ENCODE measurements at places on chromosomes 2 and 18. TPM values are rescaled to one million over a fixed set of nuclear protein-coding genes. Genes with fewer than 3 reads are reported as not detected.
A peak's percentile ranks its signal among the peaks of the same experiment; 100 is the strongest.

PTPN18 gene
- 88.3 TPM for total RNA-seq

GRCh38 chr18:73136134-73136533 lies 268.3 kb upstream of the NETO1 start:
- DNase-seq, result no peak

DNA sequence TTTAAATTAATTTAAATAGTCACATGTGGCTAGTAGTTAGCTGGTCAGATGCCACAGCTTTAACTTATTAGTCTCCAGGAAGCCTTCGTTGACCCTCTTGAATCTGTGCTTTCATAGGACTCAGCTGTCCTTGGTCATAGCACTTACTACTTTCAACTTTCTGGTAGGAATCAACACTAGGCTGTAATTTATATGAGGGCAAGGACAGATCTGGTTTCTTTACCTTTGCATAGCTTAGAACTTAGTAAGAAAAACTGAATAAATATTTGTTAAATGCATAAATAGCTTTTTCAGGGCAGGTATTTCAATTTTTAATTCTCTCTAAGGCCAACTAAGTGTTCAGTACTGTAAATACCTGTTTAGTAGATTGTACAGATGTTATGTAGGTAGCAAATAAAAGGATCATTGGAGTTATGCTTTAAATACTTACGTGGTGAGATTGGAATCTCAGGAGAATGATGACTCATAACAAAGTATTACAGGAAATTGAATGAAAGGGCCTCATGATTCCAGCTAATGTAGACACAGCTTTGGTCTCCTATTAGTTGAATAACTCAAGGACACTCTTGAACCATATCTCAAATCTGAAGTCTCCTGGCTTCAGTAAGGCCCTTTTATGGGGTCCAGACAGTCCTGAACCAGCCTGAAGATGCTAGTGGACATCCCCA lies 2.6 kb downstream of the CLIP4 start:
- DNase-seq, result peak; percentile 60

CHRND gene
- not detected for total RNA-seq

GRCh38 chr2:88651646-88652045 lies 24.4 kb upstream of the EIF2AK3 start:
- no peak for DNase-seq

DNA sequence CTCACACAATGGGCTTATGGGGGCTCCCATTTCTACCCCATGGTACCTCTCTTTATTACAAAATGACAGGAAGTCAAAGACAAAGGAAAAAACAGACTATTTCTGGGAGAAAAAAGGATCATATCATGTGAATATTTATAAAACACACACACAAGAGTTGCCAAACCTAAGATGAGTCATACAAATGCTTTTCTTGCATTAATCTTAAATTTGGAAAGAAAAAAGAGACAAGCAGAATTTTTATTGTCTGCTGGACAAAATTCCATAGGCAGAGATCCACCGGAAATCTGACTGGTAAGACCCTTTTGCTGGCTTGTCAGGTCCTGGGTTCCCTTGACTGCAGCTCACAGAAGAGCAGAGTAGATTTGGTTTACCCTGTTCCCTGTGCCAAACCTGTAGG lies 1732.3 kb upstream of the PIK3C3 start:
- no peak for DNase-seq

LOXHD1 gene
- 3.1 TPM for total RNA-seq
